ENCODE measurements at places on chromosomes 1 and 21.

GRCh38 chr1:8674912-8675311, 142.5 kb downstream of the RERE start:
- DNase-seq: no peak

- DNase-seq: peak; percentile 47
These were observed 88.6 kb upstream of the HNRNPU start for GRCh38 chr1:244952940-244953339.

- no peak for DNase-seq
These were observed 243.9 kb downstream of the RRAGC start for GRCh38 chr1:38615680-38616079.

DNA sequence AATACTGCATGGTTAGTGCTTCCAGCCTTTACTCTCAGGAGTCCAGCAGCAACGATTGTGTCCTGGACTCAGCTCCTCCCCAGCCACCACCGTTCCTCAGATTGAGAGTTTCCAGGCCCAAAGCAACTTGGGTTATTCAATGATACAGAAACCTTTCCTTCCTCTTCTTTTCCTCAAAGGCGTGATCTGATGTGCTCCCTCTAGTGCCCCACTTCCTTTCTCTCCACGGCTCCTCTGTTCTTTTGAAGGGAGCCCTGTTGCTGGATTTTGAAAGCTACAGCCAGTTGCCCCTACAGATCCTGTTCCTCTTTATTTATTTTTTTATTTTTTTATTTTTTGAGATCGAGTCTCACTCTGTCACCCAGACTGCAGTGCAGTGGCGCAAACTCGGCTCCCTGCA, 14.1 kb downstream of the CRP start:
- no peak for DNase-seq

GRCh38 chr1:198600906-198601305, 37.9 kb upstream of the PTPRC start:
- DNase-seq: no peak

GRCh38 chr1:56437959-56438358, 141.4 kb downstream of the PLPP3 start:
- DNase-seq: no peak

DNA sequence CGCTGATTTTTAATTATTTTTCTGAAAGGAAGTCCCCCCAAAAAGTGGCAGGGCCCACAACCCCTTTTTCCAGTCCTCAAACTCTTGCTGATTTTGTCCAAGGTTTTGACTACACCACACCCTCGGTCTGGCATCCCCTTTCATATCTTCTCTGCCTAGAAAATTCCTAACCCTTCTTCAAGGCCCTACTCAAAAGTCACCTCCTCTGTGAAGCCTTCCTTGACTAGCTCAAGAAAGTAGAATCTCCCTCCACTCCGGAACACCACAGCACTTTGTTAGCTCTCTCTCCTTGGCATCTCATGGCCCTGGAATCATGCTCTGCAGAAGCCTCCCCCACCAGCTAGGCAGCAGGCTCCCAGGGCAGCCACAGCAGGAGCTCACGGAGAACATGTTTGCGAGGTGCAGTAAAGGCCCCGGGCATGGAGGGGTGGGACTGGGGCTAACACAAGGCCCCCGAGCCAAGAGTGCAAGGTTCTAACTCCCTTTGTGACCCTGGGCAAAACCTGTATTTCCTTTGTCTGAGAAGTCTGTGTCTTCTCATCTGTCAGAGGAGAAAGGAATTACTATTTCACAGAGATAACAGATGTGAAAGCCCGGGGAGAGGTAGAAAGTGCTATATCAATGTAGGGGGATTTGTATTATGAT, 17.7 kb upstream of the S100A7 start:
- DNase-seq: no peak

- no peak for DNase-seq
These were observed 5.7 kb downstream of the DUSP23 start for GRCh38 chr1:159786465-159786864.

DNA sequence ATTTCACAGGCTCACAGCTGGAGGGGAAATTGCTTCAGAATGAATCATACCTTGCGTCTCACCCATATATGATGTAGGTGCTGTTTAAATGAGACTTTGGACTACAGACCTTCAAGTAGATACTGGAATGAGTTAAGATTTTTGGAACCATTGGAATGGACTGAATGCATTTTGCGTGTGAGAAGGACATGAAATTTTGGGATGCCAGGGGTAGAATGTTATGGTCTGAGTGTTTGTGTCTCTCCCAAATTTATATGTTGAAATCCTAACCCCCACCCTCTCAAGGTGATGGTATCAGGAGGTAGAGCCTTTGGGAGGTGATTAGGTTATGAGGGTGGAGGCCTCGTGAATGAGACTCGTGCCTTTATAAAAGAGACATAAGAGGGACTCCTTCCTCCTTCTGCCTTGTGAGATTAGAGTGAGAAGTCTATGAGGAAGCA, 41.4 kb downstream of the KCNK1 start:
- no peak for DNase-seq

DNA sequence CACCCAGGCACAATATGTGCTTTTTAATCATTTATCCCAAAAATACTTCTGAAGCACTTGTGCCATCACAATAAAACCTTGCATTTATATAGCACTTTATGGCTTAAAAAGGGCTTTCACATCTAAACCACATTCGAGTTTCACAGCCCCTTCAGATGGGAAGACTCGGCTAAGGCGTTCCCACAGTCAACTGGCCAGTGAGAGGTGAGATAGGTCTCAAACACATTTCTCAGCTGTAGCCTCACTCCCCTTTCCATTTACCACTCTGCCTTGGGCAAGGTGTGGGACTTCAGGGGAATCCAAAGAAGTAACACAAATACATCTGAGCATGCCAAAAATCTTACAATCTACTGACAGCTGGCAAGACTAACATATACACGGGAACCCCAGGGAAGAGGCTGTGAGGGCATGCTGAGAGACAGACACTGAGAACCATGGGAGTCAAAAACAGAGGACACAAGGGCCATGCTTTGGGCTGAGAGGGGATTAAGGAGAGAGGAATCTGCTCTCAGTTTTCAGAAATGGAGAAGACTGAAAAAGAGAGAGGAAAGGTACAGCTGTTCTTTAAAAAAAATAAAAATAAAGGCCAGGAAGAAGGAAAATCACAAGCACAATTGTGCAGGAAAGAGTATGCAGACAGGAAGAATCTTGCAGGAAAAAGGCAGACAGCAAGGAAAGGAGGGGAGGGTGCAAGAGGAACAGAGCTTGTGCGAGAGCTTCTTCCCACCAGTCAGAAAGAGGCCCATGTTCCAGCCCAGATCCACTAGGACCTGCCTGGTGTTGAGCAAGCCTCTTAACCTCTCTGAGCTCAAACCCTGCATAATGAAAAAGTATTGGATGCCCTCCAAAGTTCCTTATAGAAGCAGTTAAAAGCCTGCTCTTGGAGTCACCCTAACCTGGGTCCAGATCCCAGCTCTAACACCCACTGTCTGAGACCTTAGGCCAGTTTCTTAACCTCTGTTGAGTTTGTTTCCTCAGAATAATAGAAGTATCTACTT, 73.5 kb downstream of the JAK1 start:
- no peak for DNase-seq

GRCh38 chr21:45737485-45738166, 94.1 kb downstream of the PCBP3 start:
- no peak for DNase-seq

GRCh38 chr21:16420031-16420724, 690.4 kb downstream of the USP25 start:
- no peak for DNase-seq

- no peak for DNase-seq
These were observed 561 bp downstream of the SLC26A9 start for GRCh38 chr1:205942631-205943159.

DNA sequence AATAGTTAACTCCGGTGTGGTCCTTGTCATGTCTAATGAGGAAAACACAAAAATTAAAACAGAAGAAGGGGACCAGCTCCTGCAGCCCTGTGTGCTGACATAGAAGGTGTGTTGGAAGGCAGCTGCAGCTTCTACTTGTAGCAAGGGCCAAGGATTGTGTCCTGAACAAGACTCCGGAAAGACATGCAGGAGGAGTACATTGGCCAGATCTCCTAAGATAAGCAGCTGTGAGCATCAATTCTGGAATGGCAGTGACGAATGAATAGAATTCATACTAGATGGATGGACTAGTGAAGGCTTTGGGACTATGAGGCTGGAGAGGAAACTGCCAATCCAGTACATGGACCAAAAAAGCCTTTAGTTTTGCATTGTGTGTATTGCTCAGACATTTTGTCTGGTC, 19.3 kb downstream of the RPS6KA1 start:
- DNase-seq: no peak

GRCh38 chr1:152959801-152960451, 10.5 kb upstream of the SPRR4 start:
- DNase-seq: no peak

GRCh38 chr1:19066248-19066873, 109.9 kb upstream of the IFFO2 start:
- DNase-seq: peak; percentile 12

- no peak for DNase-seq
These were observed 7.1 kb downstream of the BECN2 start for GRCh38 chr1:241964550-241965282.

DNA sequence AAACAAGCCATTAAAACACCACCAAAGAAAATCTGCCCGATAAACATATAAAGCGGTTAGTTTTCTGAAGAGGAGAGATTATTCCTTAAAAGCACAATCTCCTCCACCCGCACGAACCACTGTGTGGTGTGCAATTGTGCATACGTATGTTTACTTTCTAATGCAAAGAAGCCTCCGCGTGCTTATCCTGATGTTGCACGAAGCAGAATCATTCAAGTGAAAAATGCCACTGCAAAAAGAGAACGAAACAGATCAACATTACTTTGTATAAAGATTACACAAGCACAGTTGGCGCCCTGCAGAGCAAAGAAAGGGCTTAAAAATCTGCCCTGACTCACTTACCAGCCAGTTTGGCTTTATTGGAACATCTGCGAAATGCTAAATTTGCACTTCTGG, 166.8 kb downstream of the ZNF281 start:
- DNase-seq: no peak

DNA sequence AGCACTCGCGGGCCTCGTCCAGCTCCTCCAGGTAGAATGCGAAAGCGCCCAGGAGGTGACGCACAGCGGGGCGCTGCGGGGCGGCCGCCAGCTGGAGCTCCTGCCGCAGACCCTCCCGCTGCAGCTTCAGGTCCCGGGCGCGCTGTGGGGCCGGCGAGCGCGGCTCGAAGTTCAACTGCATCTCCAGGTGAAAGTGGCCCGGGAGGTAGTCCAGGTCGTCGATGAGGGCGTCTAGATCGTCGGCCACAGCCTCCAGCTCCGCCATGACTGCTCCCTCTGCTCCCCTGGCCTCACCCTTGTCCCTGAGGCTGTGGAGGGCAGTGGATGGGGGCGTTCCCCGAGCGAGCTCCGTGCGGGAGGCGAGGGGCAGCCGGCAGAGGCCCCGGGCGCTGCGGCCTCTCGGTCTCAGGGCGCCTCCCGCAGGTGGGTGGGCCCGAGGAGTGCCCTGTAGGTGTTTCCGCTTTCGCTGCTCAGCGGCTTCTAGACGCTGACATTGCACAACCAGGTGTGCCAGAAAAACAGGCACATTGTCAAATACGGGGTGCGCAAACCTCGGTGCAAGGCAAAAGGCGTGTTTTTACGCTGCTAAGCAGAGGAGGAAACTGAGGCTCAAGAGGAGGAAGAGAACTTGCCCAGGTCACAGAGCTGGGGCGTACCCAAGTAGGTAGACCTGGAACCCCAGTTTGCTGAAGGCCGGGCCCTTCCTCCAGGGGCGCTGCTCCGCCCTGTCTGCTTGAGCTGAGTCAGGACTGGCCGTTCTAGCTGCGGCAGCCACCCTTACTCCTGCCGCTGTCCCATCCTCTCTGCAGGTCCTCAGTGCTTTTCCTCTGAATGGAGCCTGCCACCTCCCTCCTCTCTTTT, at the start of gene TTC22:
Gene TTC22 (minus strand): TSS at position 425 of the 861 bp plus-strand sequence. CDS start 160 bp downstream, at position 265.
- peak; percentile 87 for DNase-seq

- DNase-seq: no peak
These were observed 32.5 kb downstream of the XKR8 start for GRCh38 chr1:27992276-27992675.

DNA sequence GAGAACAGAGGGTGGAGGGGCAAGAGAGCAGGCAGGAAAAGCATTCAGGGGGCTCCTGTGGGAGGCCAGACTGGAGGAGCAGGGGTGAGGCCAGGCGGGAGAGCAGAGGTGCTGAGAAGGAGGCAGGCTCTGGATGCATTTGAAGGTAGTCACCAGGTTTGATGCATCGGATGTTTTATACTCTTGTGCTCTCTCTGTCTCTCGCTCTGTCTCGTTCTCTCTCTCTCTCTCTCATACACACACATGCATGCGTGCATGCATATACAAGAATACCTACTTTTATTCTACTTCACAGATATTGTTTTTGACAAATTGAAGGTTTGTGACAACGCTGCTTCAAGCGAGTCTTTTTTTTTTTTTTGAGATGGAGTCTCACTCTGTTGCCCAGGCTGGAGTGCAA, 15.0 kb upstream of the ITPKB start:
- DNase-seq: no peak

- no peak for DNase-seq
These were observed 305.0 kb downstream of the ST6GALNAC3 start for GRCh38 chr1:76379506-76379905.

DNA sequence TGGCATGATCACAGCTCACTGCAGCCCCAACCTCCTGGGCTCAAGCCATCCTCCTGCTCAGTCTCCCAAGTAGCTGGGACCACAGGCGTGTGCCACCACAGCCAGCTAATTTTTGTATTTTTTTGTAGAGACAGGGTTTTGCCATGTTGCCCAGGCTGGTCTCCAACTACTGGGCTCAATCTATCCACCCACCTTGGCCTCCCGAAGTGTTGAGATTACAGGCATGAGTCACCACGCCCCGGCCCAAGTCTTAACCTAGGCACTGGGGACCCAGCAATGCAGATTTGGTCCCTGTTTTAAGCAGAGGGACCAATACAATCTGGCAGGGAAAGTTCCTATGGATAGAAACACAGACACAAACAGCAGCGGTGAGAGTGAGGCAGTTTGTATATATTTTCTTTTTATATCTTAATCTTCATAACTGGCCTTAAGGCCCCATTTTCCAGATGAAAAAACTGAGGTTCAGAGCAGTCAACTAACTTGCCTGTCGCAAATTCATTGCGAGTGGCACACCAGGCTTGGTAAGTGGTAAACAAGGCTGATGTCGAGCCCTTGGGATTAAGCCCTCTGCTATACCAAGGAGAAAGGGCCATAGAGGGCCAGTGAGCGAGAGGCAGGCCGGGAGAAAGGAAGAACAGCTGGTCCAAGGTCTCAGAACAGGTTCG, 77.8 kb upstream of the TINAGL1 start:
- DNase-seq: no peak

GRCh38 chr21:44349847-44350772, 3.3 kb upstream of the TRPM2 start:
- DNase-seq: no peak

All from GM13977 (cell line).